NCI-H1092 (cell line): ENCODE measurements at places on chromosomes 6 and 20.

DNA sequence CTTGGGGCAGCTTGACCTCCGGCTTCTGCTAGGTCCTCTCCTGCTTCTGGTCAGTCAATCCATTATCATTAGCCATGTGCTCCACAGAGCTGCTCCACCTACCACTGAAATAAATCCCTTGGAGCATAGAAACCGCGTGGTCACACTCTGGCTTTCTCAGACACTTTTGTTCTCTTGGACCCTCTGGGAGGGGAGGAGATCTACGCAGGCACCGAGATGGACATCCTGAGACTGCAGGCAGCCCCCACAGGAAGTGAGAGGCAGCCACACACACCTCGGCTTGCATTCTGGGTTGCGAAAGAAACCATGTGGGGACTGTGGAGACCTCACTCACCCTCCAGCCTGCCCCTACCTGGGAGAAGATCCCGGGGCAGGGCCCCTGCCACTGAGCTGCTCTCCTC, 79.5 kb downstream of the FYN start:
- no peak for DNase-seq

- DNase-seq, result no peak
Observed at GRCh38 chr6:54188846-54189245, 77.6 kb downstream of the MLIP start.

DNA sequence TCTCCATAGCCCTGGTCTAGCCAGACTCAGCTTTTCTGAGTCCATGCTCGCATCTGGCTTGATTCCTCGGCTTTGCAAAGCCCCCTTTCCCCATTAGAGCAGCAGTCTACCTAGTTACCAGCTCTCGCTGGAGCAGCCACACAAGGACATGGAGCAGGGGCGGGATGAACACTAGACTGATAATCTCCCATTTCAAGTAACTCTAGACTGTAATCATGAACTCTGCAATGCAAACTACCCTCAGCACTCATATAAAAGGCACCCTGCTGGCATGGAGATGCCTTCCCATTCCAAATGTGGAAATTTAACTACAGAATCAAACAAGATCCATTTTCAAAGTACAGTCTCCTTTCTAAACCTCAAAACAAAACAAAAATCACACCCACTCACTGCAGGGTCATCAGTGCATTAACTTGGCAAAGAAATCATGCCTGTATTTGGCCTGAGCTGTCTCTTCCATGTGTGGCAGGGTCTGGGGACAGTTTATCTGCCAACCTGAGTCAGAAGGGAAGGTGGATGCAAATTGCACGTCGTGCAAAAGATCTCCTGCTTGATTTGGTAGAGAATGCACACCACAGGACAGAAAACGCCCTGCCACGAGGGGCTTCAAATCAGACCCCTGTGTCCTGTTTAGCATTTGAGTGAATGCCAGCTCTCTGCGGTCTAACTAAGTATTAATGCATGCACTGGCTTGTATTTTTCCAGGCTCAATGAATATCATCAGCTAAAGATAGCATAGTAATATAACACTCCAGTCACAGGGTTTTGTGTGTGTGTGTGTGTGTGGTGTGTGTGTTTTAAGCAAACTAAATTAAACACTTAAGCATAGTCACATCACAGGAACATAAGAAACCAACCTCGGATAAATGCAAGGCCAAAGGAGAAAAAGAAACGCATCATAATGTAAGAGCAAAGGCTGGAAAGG, 85.3 kb downstream of the MYLK4 start:
- DNase-seq, result peak; percentile 11

DNA sequence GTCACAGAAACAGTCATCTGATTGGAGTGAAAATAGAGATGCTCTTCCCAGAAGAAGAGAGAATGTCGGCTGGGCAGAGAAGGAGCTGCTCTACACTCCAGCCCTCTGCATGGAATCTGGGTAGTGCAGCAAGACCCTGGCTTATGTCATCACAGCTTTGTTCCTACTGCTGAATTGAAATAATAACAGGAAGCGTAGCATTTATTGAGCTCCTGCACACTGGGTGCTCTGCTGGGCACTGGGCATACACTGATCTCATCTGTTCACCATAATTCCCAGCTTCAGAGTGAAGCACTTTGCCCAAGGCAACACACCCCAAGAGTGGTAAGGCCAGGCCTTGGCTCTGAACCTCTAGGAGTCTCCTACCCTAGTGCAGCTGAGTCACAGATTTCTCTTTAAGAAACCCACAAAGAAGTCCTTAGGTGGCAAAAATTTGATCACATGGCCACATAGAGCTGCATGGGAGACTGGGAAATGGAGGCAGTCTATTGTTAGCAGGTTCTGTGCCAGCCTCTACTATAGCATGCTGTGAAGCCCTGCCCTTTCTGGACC, 3.9 kb upstream of the SDCBP2 start:
- no peak for DNase-seq

DNA sequence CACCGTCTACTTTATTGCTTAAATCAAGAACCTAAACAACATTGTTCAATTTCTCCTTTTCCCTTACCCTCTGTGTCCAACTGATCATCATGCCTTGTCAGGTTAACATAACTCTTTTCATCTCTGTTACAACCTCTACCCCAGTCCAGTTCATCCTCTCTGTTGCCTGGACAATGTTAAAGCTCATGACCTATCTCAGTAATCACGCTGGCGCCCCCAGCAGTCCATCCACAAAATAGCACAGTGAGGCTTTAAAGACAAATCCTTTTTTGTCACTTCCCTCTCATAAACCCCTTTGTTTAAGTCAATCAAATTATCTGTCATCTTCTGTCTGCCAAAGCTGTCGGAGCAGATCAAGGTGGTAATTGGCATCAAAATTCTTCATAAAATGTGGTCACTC, 140.1 kb downstream of the QKI start:
- peak; percentile 41 for DNase-seq

- no peak for DNase-seq
Observed at GRCh38 chr20:47535088-47535487, 33.4 kb downstream of the NCOA3 start.

DNA sequence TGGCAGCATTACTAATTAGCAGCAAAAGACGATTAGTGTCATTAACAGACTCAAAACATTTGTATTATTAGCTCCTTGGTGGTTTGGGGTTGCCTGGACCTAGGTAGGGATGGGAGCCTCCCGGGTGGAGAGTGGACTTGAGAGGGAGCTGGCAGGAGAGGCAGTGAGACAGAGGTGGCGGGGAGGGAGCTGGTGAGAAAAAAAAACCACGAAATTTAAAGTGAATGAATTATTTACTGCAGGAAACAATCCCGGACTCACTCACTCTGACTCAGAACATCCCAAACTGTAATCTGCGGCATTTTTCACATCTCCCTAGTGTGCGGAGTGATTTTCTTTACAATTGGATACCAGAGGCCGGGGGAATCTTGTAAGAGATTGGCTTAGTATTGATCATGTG, 14.3 kb upstream of the CDH22 start:
- DNase-seq, result no peak

GRCh38 chr6:13761361-13762036, 49.9 kb upstream of the RANBP9 start:
- no peak for DNase-seq

- no peak for DNase-seq
Observed at GRCh38 chr6:894274-894673, 201.3 kb upstream of the EXOC2 start.

- DNase-seq, result no peak
Observed at GRCh38 chr6:79249136-79249535, 14.7 kb upstream of the HMGN3 start.

DNA sequence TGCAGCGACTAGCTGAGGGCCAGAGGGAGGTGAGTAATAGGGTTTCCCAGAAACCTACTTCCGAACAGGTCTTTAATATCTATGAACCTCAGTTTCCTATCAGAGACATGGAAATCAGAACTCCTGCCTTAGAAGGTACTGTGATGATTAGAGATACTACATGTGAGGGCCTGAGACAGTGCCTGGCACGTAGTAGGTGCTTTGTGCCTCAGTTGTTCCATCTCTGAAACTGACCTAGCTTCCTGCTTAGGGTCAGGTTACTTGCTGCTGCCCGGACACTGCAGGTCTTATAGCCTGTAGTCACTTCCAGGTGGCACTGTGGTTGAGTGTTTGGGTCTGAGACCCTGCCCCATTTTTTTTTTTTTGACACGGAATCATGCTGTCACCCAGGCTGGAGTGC, 20.9 kb downstream of the RAB44 start:
- DNase-seq, result no peak
